Sigmoid colon (tissue), 7 donors: ENCODE measurements at places on chromosomes 6 and 20. TPM values are rescaled to one million over a fixed set of nuclear protein-coding genes. Genes with fewer than 3 reads are reported as not detected.

- no peak for DNase-seq
Observed at GRCh38 chr6:102022803-102023202, 629.3 kb downstream of the GRIK2 start.

- DNase-seq: no peak
Observed at GRCh38 chr6:151475653-151476523, 17.9 kb upstream of the CCDC170 start.

- no peak for DNase-seq
Observed at GRCh38 chr6:113291751-113292445, 565.2 kb upstream of the MARCKS start.

The SCRT2 gene
- not detected for polyA plus RNA-seq

DNA sequence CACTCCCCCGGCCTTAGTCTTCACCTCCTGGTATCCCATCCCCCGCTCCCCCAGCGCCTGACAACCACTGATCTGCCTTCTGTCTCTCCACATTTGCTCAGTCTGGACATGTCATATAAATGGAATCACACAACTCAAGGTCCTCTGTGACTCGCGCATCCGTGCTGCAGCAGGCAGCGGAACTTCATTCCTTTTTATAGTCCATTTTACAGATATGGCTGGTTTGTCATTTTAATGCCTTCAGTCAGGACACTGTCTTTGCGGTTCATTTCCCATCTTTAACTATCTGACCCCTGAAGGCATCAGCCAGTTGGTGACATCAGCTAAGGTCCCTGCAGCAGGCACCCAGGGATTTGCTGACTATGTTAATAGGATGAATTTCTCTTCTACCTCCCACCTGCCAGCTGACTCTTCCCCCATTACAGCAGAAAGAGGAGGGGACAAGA is 125.7 kb downstream of the ZMYND8 start:
- DNase-seq: no peak

- no peak for DNase-seq
Observed at GRCh38 chr6:21098134-21098533, 495.4 kb upstream of the SOX4 start.

- DNase-seq: no peak
Observed at GRCh38 chr20:39871013-39871412, 818.0 kb downstream of the MAFB start.

- peak; percentile 60 for DNase-seq
Observed at GRCh38 chr20:63967330-63968135, 2.2 kb downstream of the ZNF512B start.

The C20orf141 gene
- 0.15 TPM for polyA plus RNA-seq

DNA sequence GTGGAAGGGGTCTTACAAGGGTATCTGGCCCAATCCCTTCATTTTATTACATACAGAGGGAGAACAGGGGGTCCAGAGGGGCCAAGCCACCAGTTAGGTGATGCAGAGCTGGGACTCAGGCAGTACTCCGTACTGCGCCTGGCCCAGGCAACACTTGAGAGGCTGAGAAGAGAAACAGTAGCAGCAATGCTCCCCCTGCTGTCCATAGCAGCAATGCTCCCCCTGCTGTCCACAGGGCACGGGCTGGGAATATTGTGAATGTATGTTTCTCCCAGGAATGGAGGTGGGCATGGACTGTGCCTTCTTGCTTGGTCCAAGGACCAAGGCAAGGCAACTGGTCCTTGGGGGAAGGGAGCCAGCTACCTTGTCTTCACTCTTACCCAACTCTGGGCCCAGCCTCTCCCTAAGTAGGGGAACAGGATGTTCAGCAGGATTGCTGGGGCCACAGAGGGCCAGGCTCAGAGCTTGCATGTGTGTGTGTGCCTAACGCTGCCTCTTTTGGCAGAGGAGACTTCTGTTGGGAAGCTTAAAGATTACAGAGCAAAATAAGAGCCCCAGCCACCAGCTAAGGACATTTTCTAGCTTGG is 14.8 kb upstream of the FAM83C start:
- no peak for DNase-seq

DNA sequence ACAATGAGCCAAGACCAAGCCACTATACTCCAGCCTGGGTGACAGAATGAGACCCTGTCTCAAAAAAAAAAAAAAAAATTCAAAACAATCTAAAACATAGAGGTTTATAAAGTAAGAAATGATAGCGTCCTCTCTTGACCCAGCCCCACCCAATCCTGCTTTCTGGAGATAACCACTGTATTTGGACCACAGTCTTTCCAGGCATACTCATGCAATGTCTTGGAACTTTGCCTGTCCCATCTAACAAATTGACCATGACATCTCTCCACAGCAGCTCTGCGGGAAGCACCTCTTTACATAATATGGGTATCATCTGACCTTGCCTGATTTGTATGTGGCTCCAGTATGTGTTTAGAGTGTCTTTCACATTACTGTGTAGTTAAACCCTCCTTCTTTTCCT is 9.1 kb upstream of the SHLD1 start:
- DNase-seq: no peak

DNA sequence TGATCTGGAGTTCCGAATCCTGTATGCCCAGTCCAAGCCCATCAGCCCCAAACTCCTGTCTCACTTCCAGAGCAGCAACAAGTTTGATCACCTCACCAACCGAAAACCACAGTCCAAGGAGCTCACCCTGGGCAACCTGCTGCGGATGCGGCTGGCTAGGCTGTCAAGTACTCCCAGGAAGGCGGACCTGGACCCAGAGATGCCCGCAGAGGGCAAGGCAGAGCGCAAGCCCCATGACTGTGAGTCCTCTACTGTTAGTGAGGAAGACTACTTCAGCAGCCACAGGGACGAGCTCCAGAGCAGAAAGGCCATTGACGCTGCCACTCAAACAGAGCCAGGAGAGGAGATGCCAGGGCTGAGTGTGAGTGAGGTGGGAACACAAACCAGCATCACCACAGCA is 10.5 kb upstream of the DHX35 start:
- no peak for DNase-seq

GRCh38 chr20:48923149-48923718 is 1.7 kb downstream of the ARFGEF2 start:
- no peak for DNase-seq

The MEP1A gene
- polyA plus RNA-seq: 39.1 TPM

DNA sequence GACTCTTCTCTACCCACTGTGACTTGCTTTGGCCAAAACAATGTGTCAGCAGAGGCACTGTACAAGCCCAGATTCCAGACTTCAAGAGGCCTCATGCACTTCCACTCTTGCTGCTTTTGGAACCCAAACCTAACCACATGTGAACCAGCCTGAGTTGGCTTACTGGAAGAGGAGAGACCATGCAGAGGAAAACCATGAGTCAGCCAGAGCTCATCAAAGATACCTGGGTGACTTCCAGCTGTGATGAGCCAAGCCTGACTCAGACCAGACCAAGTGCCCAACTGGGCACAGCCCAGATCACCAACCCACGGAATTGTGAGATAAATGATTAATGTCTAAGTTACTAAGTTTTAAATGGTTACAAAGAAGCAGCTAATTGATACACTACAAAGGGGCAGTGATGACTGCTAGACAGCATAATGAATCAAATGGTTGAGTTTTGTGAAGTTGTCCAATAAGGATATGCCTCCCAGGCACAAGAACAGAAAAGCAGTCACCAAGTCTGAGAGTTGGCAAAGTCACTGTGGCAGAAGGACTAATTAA is 16.2 kb upstream of the BEND6 start:
- no peak for DNase-seq

GRCh38 chr20:20454367-20454766 is 86.5 kb downstream of the INSM1 start:
- no peak for DNase-seq

The RAET1L gene
- polyA plus RNA-seq: not detected

- DNase-seq: no peak
Observed at GRCh38 chr6:27825025-27825793, 87.0 kb downstream of the OR2B2 start.

DNA sequence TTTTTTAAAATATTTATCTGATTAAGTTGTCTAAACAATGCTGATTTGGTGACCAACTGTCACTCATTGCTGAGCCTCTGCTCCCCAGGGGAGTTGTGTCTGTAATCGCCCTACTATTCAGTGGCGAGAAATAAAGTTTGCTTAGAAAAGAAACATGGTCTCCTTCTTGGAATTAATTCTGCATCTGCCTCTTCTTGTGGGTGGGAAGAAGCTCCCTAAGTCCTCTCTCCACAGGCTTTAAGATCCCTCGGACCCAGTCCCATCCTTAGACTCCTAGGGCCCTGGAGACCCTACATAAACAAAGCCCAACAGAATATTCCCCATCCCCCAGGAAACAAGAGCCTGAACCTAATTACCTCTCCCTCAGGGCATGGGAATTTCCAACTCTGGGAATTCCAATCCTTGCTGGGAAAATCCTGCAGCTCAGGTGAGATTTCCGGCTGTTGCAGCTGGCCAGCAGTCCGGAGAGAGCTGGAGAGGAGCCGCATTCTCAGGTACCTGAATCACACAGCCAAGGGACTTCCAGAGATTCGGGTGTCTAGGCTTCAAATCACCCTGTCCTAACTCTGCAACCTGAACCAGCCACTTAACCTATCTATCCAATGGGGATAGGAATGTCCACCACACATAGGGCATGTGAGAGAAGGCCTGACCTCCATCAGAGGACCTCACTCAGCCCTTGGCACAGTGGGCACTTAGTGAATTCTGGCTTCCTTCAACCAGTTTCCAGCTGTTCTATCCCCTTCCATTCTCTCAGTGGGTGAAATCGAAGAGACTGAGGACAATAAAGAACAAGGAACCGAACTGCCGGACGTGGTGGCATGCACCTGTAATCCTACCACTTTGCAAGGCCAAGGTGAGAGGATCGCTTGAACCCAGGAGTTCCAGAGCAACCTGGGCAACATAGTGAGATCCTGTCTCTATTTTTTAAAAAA is 3.1 kb downstream of the TNF start:
- no peak for DNase-seq

GRCh38 chr6:144140867-144141266 is 9.4 kb upstream of the STX11 start:
- DNase-seq: no peak

The COMMD7 gene
- 45.6 TPM for polyA plus RNA-seq

DNA sequence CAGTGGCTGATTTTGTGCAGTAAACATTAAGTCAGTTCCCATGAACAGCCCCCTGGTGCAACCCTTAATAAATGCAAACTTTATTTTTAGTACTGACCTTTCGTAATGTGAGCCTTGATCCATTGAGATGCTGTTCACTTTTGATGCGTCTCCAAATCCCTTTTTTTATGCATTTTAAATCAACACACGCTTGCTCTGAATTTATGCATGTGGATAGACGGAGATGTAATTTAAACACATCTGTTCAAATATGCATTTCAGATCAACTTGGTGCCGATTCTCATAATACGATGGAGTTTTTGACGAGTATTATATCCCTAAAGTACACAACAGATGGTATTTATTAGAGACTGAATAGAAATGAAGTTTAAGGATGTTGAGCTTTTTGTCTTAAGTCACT is 505.7 kb downstream of the CDKAL1 start:
- no peak for DNase-seq

The GGT7 gene
- 1.8 TPM for polyA plus RNA-seq

DNA sequence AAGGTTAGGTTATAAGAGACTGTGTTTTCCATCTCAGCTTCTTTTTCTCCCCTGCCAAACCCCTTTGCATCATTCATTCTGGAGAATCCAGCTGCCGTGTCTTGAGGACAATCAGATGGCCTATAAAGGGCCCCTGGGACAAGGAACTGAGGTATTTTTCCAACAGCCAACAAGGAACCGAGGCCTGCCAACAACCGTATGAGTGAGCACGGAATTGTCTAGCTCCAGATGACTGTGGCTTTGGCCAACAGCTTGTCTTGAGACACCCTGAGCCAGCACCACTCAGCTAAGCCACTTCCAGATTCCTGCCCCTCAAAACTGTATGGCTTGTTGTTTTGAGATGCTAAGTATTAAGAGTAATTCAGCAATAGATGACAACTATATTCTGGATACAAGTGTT is 433.7 kb upstream of the HSF2 start:
- DNase-seq: no peak

GRCh38 chr20:44644230-44644617 is 7.3 kb downstream of the ADA start:
- no peak for DNase-seq

GRCh38 chr6:43451348-43451747 is 4.0 kb downstream of the DLK2 start:
- no peak for DNase-seq

DNA sequence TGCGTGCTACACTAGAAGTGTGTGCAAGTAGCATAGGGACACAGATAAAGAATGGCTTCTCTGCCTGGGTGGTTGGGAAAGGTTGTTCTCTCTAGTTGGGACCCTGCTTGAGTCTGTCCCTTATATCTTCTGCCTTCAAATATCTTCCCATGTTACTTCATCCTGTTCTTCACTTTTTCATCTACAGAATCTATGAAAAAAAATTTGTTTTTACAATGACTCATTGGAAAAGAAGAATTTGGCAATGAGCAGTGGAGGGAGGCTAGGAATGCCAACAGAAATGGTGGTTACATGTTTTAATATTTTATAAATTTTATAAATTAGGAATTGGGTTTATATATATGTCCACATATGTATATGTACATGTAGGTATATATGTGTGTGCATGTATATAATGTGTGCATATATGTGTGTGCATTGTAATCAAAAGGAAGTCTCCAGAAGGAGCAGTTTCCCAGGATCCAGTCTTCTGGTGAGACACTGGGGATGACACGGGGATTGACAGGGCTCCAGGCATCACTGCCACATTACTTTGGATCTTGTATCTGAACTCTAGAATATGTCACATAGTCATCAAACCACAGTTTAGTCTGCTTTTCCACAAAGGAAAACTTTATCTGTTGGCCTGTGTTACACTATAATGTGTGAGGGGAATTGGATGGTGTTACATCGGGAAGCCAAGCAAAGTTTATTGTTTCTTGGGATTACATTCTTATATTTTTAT is 75.3 kb upstream of the RIPOR2 start:
- DNase-seq: no peak

DNA sequence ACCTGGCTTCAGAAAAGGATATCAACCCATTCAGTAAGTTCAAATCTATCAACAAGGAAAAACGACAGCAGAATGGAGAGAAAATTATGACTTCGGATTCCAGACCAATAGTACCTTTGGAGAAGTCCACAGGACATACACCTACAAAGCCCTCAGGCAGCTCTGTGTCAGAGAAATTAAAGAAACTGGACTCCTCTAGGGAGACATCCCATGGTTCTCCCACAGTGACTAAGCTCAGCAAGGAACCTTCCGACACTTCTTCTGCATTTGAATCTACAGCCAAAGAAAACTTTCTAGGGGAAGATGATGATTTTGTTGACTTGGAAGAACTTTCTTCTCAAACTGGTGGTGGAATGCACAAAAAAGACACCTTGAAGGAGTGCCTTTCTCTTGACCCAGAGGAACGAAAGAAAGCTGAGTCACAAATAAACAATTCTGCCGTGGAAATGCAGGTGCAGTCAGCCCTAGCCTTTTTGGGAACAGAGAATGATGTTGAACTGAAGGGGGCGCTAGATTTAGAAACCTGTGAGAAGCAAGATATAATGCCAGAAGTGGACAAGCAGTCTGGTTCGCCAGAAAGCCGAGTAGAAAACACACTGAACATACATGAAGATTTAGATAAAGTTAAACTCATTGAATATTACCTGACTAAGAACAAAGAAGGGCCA is 67.4 kb upstream of the HINT3 start:
- no peak for DNase-seq

DNA sequence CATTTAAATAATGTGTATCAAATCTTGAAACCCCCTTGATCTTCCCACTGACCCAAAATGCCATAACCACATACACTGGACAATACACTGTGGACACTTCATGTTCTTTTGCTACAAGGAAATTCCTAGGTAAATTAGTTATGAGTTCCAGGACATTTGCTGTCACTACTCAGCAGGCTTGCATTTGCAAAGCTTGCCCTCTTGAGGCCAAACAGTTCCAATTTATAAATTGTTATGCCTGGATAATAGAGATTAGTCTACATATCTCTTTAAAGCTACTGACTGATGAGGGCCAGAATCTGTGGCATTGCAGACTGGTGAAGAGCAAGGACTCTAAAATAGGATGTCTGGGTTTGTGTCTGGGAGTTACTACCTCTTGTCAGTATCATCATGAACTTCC is 17.4 kb upstream of the RAB32 start:
- no peak for DNase-seq
